Neural crest cell (in vitro differentiated cells): ENCODE measurements at places on chromosomes 5 and 9. TPM values are rescaled to one million over a fixed set of nuclear protein-coding genes. Genes with fewer than 3 reads are reported as not detected.
A peak's percentile ranks its signal among the peaks of the same experiment; 100 is the strongest.

GRCh38 chr5:32325062-32325461, 12.3 kb upstream of the MTMR12 start:
- no peaks in the 10 kb centered on the region for H3K27me3 ChIP-seq
- no peak for DNase-seq
- H3K4me1 ChIP-seq, result peaks cover 3% of the 10 kb centered on the region
- H3K27ac ChIP-seq, result no peak overlapping the region
- no peak overlapping the region for H3K4me3 ChIP-seq
- no peaks in the 10 kb centered on the region for H3K36me3 ChIP-seq

GRCh38 chr9:33264473-33265177, at the start of the genes BAG1 and CHMP5:
Gene BAG1 (minus strand): TSS chr9:33264708.
Gene CHMP5 (plus strand): TSS chr9:33265049. CDS start chr9:33265079, 30 bp downstream.
- peak; percentile 99 for DNase-seq
- H3K27me3 ChIP-seq, result no peaks in the 10 kb centered on the region
- H3K4me1 ChIP-seq, result peaks cover 29% of the 10 kb centered on the region

DNA sequence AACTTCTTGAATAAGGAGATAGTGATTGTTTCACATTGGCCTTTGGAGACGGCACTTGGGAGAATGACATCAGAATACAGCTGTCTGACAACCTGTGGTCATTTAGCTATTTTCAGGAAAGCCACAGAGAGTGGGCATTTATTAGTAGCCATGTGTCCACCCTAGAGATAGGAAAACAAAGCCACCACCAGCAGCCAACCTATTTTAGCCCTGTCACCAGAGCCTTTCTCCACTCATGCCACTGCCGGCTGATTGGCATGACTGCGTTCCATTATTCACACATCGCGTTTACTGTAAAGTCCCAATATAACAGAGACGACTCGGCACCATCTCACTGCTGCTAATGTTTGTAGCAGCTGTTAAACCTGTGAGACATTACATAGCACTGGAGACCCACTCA, 330.1 kb downstream of the NDUFS4 start:
- H3K4me1 ChIP-seq, result no peaks in the 10 kb centered on the region
- no peaks in the 10 kb centered on the region for H3K36me3 ChIP-seq
- H3K27me3 ChIP-seq, result no peaks in the 10 kb centered on the region

Gene OGN
- not detected in 2 replicates for total RNA-seq

- H3K36me3 ChIP-seq, result peaks cover 5% of the 10 kb centered on the region
- no peak for DNase-seq
- H3K27me3 ChIP-seq, result no peaks in the 10 kb centered on the region
- no peak overlapping the region for H3K27ac ChIP-seq
These were observed 122.0 kb downstream of the TLE4 start for GRCh38 chr9:79693750-79694149.
